ENCODE measurements at places on chromosomes 2 and 18.

GRCh38 chr2:164779383-164780057, 62.1 kb downstream of the COBLL1 start:
- no peak for DNase-seq

DNA sequence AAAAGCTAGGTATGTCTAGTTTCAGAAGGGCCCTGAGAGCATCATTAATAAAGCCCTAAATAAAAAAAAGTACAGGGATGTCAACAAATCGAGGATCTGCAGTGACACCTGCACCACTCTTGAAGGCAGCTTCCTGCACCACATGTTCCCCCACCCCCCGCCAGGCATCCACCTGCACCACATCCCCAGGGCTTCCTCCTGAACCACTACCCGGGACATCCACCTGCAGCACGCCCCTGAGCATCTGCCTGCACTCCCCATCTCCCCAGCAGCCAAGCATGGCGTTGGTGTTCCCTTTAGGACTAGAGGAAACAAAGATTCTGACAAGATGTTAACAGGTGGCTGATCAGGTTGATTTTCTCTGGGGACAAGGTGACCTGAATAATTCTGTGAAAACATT, 55.2 kb downstream of the DLGAP1 start:
- peak; percentile 50 for DNase-seq

DNA sequence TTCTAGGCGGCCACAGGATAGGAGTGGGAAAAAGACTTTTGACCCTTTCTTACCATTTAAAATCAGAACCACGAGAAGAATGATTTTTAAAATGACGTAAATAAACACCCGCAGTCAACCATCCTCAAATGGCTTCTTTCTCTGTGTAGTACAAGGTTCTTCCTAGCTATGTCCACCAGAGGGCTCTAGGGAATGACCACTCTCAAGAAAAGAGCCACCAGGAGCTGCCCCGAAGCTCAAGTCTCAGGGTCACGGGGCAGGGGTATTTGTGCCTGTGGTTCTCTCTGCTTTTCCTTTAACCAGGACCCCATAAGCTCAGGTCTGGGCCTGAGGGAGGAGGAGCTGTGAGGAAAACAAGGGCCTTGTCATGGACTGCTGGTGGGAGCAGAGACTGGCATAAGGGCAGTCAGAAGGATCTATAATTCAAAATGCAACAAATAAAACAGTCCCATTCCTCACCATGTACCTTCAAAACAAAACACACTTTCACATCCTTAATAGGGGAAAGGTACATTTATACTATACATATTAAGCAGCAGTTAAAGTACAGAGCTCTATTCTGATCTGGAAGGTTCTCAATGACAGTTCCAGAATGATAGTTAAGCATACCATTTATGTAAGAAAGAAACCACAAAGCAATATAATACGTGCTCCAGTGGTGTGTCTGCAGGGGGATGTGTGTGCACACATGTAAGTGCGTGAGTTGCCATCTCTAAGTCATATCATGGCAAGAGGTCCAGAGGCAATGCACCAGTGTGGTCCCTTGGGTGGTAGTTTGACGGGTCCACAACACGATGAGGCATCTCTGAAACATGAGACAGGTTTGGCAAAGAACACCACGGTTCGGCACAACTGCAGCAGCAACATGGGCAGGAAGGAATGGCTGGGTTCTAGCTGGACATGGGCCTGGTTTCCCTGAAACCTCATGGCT, 18.6 kb downstream of the LYPD1 start:
- no peak for DNase-seq

DNA sequence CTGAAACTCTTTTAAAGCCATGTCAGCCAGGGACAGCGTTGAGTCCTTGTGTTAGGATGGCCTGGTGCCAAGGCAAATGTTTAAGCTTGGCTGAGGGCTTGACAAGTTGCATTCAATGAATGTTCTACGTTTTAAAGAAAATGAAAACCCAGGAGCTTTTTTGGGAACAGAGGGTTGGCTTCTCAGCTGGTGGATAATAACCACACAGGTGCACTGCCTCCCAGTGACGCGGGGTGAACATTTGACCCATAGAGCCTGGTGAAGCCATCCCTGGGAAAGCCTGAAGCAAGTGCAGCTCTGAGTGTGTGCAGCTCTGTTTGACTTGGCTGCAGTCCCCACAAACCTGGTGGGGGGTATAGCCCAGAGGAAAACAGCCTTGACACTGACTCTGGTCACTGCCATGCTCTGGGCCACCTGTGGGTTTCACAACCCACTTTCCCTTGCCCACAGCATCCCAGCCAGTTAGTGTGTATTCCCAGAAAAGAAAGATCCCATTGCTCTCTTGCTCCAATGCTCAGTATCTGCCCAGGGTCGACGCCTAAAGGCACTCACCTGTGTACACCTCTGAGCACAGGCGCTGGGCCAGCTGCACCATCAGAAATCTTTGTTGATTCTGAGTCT, 874.9 kb downstream of the RNF144A start:
- no peak for DNase-seq

GRCh38 chr2:190432567-190433231, 24.5 kb downstream of the MFSD6 start:
- no peak for DNase-seq

DNA sequence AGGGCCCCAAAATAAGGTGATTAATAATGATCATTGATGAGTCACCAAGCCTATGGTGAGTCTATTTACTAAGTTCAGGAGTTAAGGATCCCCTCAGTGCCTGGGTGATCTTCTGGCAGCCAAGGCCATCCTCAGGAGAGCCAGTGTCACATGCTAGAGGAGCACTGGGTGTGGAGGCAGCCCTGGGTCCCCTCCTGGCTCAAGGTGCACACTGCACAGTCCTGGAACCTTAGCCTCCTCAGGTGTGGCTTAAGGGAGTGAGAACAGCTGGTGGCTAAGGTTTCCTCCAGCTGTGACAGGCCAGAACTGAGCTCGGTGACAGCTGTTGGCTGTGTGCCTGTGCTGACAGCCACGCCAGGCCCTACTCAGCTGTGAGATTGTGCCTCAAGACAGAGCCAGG, 52.1 kb upstream of the ACAA2 start:
- no peak for DNase-seq

GRCh38 chr2:122341007-122341406, 585.6 kb downstream of the TSN start:
- DNase-seq = no peak

DNA sequence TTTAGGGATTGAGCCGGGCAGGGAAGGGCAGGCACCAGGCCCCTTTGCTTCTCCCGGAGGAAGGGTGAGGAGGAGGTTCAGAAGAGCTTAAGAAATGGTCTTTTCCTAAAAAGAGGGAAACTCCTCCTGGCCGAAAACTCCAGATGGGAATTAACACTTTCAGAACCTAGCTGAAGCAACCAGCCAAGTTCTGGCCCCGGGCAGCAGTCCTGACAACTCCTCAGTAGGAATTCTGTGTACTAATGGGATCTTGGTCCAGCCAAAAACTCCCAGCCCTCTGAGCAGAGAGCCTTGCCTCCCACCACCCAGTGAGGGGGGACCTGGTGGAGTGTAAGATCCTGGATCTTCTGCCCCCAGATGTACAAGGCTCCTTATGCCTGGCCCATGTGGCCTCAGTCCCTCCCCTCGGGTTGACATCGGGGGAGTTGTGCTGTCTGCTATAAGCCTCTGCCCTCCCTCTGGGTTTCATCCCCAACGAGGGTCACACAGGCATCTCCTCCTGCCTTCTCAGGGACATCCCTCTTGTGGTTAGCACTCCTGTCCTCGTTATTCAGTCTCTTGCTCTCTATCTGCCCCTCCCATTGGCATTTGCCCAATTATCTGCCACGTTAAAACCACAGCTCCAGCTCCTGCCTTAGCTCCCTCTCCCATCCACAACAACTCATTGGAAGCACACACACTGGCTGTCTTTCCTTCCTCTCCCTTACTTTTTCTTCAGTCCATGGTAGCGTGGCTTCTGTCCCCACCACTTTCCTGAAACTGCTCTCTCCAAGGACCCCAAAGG, 184.6 kb downstream of the CYP26B1 start:
- DNase-seq = no peak

DNA sequence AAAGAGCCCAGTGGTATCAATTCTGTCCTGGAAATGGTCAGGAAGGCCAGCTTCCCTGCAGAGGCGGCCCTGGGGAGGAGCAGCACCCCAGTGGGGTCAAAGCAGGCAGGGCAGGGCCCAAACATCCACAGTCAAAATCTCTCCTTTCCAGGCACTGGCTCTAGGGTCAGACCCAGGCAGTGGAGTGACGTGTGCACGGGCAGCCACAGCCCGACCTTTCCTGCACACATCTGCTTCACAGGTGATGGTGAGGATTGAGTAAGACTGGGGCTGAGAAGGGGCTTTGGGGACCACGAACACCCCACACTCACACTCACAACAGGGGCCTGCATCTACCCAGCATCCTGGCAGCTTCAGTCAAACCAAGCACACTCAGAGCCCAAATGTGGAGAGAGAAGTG, 97.8 kb upstream of the GLI2 start:
- DNase-seq = no peak

DNA sequence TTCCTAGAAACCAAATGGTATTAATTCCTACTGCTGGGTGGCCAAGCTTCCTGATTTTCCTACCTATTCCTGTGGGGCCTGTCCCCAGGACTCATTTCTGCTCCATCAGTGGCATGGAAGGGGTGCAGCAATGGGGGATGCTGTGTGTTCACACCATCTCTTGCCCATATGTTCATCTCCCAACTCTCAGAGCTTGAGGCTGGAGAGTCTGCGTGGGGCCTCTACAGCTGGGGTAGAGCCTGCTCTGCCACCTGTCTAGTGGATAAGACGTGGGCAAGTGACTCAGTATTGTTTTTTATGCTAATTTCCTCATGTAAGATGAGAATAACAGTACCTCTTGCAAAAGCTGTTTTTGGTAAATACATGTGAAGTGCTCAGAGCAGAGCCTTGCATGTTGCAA, 149.8 kb downstream of the ACTR3 start:
- no peak for DNase-seq

- DNase-seq = no peak
These were observed 11.7 kb upstream of the KLHL30 start for GRCh38 chr2:238126775-238127164.

DNA sequence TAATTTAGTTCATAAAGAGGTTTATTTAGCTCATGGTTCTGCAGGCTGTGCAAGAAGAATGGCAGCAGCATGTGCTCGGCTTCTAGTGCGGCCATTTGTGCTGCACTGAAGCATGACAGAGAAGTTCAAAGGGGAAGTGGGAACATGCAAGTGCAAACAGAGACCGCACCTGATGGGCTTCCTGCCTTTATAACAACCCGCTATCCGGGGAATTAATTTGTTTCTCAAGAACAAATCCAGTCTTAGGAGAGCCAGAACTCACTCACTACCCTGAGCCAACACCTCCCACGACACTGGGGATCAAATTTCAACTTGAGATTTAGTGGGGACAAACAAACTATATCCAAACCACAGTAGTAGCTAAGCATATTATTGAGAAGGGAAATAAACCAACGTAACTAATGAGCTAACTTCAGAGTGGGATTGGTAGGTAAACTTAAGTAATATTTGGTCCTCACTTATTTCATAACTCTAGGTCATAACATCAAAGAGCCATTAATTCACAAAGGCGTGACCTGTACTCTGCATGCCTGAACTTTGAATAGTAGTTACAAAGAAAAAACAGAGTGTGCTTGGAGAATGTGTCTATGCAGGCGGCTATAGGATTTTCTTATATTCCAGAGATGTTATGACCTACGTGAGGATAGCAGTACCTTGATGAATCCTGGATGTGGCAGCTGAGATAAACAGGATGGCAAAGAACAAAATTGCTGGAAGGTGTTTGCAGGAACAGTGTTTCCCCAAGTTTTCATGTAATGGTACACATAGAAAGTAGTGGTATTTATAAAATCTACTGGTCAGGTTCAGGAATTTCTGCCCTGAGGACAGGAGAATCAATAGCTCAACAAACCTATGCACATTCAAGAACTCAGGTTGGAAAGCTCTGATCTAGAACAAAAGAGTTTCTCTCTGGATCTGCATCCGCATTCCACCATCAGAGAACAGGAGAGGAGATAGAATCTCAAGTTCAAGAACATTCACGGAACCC, 845.9 kb upstream of the ID2 start:
- peak; percentile 58 for DNase-seq

DNA sequence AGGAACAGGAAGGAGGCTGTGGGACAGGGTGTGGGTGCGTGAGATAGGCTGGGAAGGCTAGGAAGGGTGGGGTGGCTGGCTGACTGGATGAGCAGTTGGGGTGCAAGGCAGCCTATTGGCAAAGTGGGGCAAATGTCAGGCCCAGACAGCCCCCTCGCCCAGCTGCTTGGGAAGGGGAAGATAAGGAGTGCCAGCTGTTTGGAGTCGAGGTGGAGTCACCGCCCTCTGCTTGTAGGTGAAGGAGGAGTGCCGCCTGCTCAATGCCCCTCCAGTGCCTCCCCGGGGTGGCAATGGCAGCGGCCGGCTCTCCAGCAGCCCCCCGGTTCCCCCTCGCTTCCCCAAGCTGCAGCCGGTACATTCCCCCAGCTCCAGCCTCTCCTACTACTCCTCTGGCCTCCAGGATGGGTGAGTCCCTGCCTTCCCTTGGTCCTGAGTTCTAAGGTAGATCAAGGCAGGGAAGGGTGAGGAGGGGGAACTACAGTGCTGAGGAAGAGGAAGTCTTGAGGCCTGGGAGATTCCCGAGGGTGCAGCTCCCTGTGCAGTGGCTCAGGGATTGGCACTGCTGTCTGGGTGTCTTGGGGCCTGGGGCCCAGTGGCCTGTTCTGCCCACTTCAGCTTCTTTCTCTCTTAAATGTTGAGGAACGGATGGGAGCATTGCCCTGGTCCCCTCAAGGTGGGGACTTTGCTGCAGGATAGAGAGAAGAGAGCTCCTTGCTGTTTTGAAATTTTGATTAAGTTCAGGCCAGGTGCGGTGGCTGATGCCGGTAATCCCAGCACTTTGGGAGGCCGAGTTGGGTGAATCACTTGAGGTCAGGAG, 13.3 kb downstream of the GAREM2 start:
- no peak for DNase-seq

DNA sequence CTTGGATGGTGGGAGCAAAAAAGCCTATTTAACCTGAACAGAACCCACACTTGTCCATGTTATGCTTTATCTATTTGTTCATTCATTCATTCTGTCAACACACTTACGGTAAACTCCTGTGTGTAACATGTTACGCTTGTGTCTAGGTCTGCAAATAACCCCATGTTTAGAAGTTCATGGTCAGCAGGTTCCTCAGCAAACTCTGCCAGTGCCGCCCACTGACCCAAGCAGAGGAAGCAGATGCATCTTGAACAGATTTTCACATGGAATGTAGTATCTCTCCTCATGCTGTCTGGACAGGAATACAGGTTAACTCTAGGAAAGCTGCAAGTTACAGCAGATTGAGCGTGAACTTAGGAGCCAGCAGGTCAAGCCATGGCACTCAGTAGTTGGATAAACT, 213.7 kb upstream of the COPS8 start:
- no peak for DNase-seq

DNA sequence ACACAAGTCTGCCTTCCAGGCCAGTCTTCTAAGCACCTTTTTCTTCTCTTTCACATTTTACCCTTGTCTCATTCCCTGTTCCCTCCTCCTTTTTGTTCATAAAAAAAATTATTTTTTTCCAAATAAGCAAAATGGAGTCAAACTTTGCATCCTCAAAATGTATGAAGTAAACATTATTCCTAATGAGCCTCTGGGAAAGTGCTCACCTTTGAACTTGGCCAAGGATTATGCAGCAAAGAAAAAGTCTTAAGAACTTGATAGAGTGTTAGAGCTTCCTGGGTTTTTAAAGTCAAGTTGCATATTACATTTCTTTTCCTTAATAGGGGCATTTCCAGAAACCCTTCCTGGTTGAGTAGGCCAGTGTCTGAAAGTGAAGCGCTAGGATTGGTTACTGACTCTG, 31.6 kb downstream of the EPAS1 start:
- no peak for DNase-seq

- peak; percentile 20 for DNase-seq
These were observed 990 bp downstream of the EPAS1 start for GRCh38 chr2:46298272-46298521.

- no peak for DNase-seq
These were observed 147.1 kb downstream of the GALNT1 start for GRCh38 chr18:35728676-35729075.
